Renal cortical epithelial cell (primary cell): ENCODE measurements at places on chromosomes 11 and 22. TPM values are rescaled to one million over a fixed set of nuclear protein-coding genes. Genes with fewer than 3 reads are reported as not detected.

The CSF2RB gene
- under 0.01 TPM in 1 of 2 replicates, not detected in the other for total RNA-seq

The GP1BB gene
- total RNA-seq, result not detected in 2 replicates

The TTC9C gene
- 25.0 and 25.1 TPM in 2 replicates for total RNA-seq

The NXPE4 gene
- not detected in 2 replicates for total RNA-seq

The LMO2 gene
- 0.55 and 4.3 TPM in 2 replicates for total RNA-seq

The LSP1 gene
- not detected in 2 replicates for total RNA-seq

The EIF3D gene
- 438 and 738 TPM in 2 replicates for total RNA-seq

The ESRRA gene
- 54.0 and 72.4 TPM in 2 replicates for total RNA-seq

The CABP7 gene
- 0.10 TPM in 1 of 2 replicates, not detected in the other for total RNA-seq

The CENPM gene
- 1.8 and 10.8 TPM in 2 replicates for total RNA-seq

The NPAS4 gene
- not detected in 2 replicates for total RNA-seq

The IL10RA gene
- 0.52 and 0.60 TPM in 2 replicates for total RNA-seq

The CYTH4 gene
- not detected in 2 replicates for total RNA-seq

The MFRP gene
- not detected in 2 replicates for total RNA-seq

The PLA2G6 gene
- 5.2 and 25.0 TPM in 2 replicates for total RNA-seq
